ENCODE measurements at places on chromosomes 1 and 21.

- DNase-seq, result no peak
Observed at GRCh38 chr21:40568807-40569206, 278.2 kb downstream of the DSCAM start.

DNA sequence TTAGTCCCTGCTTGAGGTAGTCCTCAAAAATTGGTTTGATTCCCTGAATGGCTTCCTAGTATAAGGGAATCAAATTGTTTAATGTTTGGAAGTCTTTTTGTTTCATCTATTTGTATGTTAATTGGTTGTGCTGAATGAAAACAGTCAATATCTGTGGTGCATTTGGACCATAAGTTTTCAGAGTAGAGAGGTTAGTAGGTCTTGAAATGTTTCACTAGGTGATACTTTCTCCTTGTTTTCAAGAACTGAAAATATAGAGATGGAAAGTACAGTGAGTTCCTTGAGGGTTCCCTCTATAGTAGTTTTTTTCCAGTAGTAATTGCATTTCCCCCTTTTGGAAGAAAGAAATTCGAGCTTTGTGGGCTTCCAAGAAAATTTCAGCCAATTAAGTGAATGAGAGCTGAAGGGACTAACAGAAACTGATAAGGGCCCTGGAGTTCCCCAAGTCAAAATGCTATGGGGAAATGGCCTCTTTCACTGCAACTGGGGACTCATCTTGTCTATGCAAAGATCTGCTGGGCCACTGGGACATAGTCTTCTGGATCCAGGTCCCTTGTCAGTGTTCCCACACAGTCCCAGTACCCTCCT is 18.6 kb upstream of the CEP350 start:
- DNase-seq, result no peak

GRCh38 chr1:177183836-177184235 is 13.1 kb downstream of the BRINP2 start:
- no peak for DNase-seq

- DNase-seq, result no peak
Observed at GRCh38 chr1:169141356-169141755, 34.9 kb downstream of the ATP1B1 start.

DNA sequence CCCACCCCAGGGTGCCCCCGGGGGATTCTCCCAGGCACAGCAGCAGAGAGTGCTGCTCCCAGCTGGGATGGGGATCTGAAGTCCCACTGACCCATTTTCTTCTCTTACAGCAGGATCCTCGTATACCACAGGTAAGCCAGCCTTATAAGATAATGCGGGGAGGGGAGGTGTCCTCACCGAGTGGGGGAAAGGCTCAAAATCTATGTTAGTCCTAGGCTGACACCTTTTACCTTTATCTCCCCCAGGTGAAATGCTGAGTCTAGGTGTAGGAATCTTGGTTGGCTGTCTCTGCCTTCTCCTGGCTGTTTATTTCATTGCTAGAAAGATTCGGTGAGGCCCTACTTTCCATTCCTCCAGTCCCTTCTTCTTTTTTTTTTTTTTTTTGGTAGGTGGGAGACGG is 5.3 kb downstream of the APH1A start:
- no peak for DNase-seq

DNA sequence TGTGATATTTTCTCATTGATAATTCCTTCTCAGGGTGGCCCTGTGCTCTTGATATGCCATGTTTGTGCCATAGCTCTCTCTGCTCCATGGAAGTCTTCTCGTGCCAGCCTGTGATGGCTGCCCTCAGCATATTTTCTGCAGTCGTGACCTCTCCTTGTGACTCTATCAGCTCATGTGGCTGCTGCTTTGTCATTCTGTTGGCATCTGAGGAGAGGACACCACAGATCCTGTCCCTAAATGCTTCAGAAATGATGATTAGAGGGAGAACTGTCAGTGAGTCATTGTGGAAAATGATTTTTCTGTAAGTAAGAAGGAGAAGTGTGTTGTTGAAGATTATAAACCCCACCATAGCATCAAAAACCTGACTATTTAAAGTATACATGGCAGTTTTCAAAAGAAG is 286.0 kb downstream of the ADGRL2 start:
- no peak for DNase-seq
